ENCODE measurements at places on chromosomes 13 and 19.

DNA sequence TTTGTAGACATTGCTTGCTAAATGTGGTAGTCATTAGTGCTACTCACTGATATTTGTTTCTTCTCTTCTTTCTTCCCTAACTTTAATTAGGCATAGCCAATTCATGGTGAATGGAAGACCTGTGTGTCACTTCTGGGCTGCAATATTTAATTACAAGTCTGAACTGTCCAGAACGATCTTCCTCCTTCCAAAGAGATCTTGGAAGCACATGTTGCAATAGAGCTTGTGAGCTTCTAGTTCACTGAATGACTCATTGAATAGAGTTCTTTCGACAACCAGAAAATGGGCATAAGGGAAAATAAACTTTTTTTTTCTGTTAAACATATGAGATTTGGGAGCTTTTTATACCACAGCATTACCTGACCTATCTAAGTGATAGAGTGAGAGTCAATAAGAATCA is 1264.6 kb downstream of the PCDH9 start:
- no peak for DNase-seq

GRCh38 chr13:61954092-61954491 is 538.4 kb upstream of the PCDH20 start:
- peak; percentile 63 for DNase-seq

GRCh38 chr19:9620842-9621155 is 233 bp downstream of the ZNF561 start:
- no peak for DNase-seq

GRCh38 chr19:13132471-13133180 is 14.6 kb downstream of the NACC1 start:
- DNase-seq, result no peak

GRCh38 chr19:21052902-21053301 is 29.1 kb upstream of the ZNF714 start:
- DNase-seq, result no peak

GRCh38 chr19:35736913-35737886 is 5.1 kb downstream of the IGFLR1 start:
- DNase-seq, result no peak

DNA sequence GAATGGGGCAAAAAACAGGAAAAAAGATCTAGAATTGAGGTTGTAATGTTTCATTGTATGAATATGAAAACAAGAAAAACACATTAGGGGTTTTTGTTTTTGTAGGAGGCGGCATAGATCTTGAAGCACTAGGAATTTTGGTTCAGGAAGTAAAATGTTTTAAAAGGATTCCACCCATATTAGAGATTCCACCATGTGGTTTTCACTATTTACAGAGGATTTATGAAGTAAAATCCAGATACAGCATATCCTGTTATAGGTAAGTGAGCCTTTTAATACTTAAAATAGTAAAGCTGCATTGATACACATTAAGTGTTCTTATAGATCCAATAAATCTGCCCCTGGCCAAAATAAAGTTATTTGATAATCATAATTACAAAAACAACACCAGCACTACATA is 61.4 kb downstream of the MICU2 start:
- no peak for DNase-seq

DNA sequence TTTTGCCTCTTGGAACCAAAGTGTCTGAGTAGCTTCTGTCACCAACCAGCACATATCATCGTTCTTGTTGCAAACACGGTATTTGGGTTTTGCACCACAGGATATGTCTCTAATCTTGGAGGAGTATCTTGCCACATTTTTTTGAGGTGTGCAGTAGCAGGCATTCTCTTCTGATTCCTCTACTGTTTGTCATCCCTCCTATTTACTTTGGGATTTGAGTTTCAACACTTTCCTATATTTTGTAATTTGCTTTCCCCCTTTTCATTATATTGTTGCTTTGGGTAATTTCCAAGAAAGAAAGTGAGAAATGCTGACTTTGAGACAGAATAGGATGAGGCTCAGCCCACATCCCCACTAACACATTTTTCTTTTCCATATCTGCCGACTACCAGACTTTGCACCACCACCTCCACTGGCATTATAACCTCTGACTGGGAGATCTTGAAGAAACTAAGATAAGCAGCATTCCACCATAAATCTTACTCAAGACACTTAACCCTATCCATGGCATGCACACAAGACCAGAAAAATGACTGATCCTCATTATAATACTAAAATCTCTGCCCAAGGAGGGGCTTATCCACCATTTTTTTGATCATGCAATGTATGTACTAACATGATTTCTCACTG is 12.0 kb upstream of the DZIP1 start:
- no peak for DNase-seq

DNA sequence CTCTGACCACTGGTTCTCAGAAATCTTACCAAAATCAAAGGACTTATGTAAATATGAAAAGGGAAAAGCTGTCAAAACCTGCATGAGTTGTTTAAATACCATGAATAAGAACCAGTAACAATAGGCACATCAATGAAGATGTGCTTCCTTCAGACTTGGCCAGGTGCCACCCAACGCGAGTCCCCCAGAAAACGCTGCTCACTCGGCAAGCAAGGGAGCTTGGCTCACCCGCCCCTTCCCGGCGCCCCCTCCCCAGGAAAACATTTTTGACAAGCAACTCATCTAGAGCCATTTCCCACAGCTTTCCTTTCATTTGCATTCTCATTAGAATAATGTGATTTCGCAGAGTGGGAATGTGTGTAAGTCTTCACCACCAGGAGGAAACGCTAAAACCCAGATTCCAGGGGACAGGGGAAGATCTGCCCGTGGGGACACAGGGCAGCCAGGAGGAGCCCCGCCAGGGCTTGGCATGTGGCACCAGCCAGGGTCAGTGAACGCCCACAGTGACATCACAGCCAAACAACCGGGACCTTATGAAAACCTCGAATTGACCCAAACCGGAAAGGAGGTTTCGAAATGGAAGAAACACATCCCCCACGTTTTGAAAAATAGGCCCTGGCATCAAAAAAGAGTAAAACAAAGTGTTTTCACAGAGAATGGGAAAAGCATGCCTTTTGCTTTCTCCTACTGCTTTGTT is 366.2 kb upstream of the TSHZ3 start:
- no peak for DNase-seq

- no peak for DNase-seq
Observed at GRCh38 chr13:88000239-88000638, 329.1 kb downstream of the SLITRK5 start.

- DNase-seq, result no peak
Observed at GRCh38 chr13:47299304-47299703, 402.5 kb upstream of the HTR2A start.

- no peak for DNase-seq
Observed at GRCh38 chr13:60603049-60603448, 206.0 kb downstream of the TDRD3 start.

DNA sequence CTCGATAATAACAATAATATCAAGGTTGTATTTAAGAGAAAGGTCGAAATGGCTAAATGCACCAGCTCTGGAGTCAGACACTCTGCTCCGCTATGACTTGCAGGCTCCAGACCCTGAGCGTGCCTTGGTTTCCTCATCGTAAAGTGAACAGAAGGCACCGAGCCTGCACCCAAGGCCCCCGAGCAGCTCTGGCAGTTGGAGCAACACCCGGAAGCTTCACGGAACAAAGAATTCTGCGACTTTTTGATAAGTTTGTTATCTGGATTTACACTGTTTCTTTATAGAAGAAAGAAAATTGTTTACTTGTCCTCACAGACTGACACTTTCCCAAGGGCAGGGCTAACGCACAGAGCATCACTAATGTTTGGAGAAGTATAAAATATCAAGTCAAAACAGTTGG is 4.4 kb downstream of the GRTP1 start:
- no peak for DNase-seq

DNA sequence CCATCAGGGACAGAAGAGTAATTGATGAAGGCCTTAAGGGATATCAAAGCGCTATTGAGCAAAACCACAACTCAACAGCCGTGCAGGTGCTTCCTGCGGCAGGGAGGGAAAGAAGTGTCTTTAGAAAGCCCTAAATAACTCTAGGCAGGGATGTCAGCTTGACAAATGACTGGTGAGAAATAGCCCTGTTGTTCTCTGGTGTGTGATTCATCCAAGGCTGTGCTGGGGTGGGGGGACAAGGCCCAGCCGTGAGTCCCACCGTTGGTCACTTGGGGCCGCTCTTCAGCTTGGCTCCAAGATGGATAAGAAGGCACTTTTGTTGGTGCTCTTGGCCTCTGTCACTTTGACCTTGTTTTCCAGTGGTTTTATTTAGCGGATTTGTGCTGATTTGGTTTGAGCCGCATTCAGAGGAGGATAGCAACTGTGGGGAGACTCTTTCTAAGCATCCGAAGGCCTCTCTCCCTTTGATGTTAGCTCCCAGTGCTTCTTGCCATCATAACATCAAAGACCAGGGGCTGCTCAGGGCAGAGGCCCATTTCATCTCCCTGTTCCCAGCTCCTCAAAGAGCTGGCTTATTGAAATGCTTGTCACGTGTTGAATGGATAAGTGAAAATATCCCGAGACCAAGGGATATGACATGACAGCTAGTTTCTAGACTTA is 130.3 kb upstream of the SERP2 start:
- peak; percentile 80 for DNase-seq

DNA sequence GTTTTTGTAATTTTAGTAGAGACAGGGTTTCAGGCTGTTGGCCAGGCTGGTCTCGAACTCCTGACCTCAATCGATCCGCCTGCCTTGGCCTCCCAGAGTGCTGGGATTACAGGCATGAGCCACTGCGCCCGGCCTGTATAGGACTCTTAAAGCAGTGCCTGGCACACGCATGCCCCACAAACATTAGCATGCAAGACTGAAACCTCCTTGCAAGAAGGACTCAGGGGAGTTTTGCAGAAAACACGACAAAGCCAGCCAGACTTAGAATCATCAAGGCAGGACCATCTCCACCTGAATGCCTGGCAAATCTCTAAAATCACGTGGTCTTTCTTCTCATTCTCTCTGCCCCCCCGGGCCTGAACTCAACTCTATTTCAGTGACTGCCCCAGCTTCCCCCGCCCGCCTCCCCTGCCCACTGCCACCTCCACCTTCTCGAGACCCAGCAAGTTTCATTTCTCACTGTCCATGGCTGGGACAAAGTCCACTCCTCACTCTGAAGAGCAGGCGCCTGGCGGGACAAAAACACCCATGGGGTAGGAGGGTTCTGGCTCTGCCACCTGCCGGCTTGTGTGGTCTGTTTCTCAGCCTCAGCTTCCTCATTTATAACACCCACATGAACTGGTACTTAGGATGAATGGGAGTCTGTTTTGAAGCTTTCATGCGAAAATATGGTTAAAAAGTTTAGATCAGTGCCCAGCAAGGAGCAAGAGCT is 2.4 kb downstream of the TICAM1 start:
- DNase-seq, result no peak

Measured in tongue (tissue), 3 donors.